ENCODE measurements at places on chromosomes 6 and 20.

- DNase-seq = no peak
Observed at GRCh38 chr6:21772884-21773575, 179.5 kb downstream of the SOX4 start.

GRCh38 chr6:168155193-168155592 is 76.2 kb upstream of the FRMD1 start:
- no peak for DNase-seq

GRCh38 chr20:38842558-38842981 is 37.1 kb downstream of the PPP1R16B start:
- no peak for DNase-seq

DNA sequence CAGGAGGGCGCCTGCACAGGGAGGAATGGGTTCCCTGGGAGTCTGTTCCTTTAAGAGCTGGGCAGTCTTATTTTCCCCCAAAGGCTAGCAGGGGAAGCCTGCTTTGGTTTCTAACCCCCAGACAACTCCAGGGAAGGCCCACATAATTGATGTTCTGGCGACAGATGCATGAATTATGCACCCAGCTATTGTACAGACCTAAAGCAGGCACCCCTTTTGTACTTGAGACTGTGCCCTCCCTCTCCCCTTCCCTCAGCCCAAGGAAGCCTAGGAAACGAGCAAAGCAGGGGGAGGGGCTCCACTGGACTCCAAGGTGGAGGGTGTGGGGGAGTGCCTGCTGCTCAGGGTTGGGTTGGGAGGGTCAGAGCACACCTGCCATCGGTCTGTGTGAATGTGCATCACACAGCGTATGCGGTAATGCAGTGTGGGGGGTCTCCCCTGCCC is 102.1 kb downstream of the KCNB1 start:
- DNase-seq = no peak

GRCh38 chr6:77324866-77325265 is 138.4 kb downstream of the HTR1B start:
- no peak for DNase-seq

GRCh38 chr6:52588710-52589091 is 11.8 kb upstream of the TRAM2 start:
- no peak for DNase-seq

GRCh38 chr20:39785252-39785917 is 823.2 kb downstream of the DHX35 start:
- DNase-seq = no peak

- DNase-seq = no peak
Observed at GRCh38 chr6:107490566-107491137, 735 bp downstream of the SOBP start.

Measured in cortex of kidney (tissue), 1 donor.